Ureter (tissue), 1 donor: ENCODE measurements at places on chromosomes 7 and 10. TPM values are rescaled to one million over a fixed set of nuclear protein-coding genes. Genes with fewer than 3 reads are reported as not detected.

DNA sequence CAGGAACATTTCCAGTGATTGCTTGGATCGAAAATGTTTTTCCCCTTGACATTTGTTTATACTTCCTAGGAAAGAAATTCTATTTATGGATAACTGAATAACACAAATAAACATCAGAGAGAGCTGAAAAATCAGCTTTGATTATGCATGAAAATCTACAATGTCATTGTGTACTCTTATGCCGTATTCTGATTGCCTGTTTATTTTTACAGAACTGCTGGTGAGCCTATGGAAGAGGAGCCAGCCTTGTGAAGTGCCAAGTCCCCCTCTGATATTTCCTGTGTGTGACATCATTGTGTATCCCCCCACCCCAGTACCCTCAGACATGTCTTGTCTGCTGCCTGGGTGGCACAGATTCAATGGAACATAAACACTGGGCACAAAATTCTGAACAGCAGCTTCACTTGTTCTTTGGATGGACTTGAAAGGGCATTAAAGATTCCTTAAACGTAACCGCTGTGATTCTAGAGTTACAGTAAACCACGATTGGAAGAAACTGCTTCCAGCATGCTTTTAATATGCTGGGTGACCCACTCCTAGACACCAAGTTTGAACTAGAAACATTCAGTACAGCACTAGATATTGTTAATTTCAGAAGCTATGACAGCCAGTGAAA is 121.5 kb downstream of the TWIST1 start:
- DNase-seq = no peak

- no peak for DNase-seq
These were observed 229.7 kb downstream of the ELMO1 start for GRCh38 chr7:37218956-37219355.

GRCh38 chr10:131748831-131749766 is 151.7 kb upstream of the PPP2R2D start:
- DNase-seq = no peak

BAIAP2L1 gene
- 36.5 TPM for total RNA-seq

DNA sequence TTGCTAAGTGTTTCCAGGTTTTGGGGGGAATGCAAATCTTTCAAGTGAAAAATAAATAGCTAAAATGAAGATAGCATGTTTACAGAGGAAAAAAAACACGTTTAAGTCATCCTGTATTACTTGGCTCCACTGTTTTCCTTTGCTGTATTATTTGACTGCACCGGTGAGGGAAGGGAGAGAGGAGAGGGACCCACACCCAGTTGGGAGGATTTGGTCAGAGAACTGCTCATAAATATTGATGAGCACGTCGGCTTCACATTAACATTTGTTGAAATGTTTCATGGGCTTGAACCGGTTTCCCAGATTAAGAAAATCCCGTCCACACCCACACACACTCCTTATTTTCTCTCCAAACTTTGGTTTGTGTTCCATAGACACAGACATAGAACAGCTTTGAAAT is 493.8 kb upstream of the MGMT start:
- DNase-seq = no peak

- no peak for DNase-seq
These were observed 283.5 kb downstream of the ARHGAP12 start for GRCh38 chr10:31644931-31645633.

DNA sequence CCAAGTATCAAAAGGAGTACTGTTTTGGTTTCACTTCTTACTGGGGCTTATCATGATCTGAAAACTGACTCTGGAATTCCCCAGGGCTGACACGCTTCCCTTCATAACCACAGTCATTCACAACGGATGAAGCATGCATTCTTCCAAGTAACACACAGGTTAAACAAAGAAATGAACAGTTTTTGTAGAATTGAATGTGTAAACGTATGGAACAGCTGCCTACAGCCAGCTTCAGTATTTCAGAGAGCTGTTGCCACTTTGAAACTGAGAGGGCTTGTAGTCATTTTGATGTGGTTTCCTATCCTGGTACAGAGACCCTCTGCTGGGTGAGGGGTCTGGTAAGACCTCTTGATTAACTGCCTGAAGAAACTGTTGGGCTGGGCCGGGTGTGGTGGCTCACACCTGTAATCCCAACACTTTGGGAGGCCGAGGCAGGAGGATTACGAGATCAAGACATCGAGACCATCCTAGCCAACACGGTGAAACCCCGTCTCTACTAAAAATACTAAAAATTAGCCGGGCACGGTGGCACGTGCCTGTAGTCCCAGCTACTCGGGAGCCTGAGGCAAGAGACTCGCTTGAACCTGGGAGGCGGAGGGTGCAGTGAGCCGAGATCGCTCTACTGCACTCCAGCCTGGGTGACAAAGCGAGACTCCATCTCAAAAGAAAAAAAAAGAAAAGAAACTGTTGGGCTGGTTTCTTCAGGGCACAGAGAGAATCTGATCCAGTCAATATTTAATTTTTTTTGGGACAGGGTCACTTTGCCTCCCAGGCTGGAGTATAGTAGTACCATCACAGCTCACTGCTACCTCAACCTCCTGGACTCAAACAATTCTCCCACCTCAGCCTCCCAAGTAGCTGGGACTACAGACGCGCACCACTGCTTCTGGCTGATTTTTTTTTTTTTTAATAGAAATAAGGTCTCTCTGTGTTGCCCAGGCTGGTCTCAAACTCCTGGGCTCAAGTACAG is 4.7 kb downstream of the NFE2L3 start:
- no peak for DNase-seq

IDI2 gene
- not detected for total RNA-seq

- DNase-seq = no peak
These were observed 552.5 kb upstream of the FOXK1 start for GRCh38 chr7:4129481-4130122.

DNA sequence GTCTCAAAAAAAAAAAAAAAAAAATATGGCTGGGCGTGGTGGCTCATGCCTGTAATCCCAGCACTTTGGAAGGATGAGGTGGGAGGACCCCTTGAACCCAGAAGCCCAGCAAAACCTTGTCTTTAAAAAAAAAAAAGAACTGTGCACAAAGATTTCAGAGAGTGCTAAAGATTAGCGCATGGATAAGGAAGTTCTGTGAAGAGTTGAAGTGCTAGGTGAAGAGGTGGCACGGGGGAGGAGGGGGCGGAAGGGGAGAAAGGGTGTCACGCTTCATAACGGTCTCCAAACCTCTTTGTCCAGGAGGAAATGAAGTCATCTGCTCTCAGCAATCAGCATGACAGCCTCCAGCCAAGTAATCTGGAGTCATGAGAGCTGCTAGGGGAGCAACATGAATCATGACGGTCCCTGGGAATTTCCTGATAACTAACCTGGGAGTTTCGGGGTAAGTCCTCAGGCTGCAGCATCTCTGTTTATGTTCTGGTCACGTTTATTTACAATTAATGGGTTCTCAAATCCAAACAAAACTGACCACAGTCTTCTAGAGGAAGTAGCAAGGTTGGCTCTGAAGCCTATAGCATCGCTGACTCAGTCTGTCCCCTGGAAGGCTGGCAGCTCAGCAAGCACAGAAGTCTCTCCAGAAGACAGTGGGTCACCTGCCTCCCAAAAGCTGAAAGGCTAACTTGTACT is 1.9 kb upstream of the PLAU start:
- DNase-seq = no peak

TRIM8 gene
- total RNA-seq = 137 TPM

- no peak for DNase-seq
These were observed 195.5 kb downstream of the SLC25A13 start for GRCh38 chr7:96126382-96126781.

- peak; percentile 5 for DNase-seq
These were observed 194.2 kb downstream of the CAMK1D start for GRCh38 chr10:12543589-12543988.

NOM1 gene
- total RNA-seq = 35.8 TPM

ARHGEF5 gene
- 27.3 TPM for total RNA-seq

- DNase-seq = no peak
These were observed 99.0 kb upstream of the PITRM1 start for GRCh38 chr10:3271354-3272115.

DNA sequence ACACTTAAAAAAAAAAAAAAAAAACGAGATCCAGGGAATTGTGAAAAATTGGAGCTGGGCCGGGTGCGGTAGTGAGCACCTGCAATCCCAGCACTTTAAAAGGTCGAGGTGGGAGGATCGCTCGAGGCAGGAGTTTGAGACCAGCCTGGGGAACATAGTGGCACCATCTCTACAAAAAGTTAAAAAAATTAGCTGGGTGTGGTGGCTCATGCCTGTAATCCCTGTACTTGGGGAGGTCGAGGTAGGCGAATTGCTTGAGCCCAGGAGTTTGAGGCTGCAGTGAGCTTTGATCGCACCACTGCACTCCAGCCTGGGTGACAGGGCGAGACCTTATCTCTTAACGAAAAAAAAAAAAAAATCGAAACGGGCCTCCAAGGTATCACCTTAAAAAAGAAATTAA is 2.0 kb downstream of the CLDN4 start:
- DNase-seq = no peak

DNA sequence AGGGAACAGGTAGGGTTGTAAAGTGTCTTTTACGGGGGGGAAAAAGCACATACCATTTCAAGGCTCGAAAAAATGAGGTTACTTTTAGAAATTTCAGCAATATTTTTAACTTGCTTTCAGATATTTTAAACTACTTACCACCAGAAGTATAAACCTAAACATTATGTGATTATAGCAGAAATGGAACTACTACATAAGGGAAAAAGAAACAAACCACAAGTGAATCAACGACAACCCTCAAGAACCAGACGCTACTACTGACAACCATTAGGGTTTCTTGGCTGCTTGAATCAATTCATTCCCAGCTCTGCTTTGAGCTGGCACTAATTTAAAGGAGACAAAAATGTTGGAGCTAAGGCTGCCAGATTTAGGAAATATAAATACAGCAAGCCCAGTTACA is 80.1 kb downstream of the ZFAND4 start:
- DNase-seq = no peak

DNA sequence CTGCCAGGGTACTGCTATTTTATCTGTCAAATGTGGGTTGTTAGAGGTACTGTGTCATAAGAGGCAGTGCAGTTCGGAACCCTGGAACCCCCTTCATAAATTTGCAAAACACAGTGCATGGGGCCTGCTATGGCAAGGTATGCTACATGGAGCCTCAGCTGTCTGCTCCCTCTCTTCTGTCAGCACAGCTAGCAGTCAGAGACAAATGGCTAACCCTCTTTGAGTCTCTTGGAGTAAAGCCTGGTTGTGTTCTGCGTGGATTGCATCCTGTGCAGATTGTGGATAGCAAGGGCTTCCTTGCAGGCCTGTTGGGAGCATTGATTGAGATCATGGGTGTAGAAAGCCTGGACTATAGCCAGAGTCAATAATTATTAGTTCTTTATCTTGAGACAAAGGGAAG is 397.8 kb downstream of the AUTS2 start:
- no peak for DNase-seq

REEP3 gene
- total RNA-seq = 56.7 TPM

DNA sequence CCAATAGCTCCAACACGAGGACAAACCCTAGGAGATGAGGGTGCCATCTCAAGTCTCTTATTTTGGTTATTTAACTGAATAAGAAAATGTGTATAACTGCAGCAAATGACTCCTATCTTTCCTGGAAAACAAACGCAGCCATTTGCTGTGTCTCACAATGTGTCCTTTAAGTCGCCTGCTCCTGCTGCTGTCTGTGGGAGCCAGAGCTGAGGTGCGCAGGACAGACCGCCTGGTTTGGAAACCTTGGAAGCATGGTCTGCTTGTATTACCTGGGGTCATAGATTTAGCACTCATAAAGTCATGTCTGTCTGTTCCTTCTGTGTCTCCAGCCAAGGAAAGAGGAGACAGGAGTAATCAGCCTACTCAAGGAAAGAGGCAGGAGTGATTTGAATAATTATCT is 760.2 kb downstream of the GRID1 start:
- peak; percentile 23 for DNase-seq

DNA sequence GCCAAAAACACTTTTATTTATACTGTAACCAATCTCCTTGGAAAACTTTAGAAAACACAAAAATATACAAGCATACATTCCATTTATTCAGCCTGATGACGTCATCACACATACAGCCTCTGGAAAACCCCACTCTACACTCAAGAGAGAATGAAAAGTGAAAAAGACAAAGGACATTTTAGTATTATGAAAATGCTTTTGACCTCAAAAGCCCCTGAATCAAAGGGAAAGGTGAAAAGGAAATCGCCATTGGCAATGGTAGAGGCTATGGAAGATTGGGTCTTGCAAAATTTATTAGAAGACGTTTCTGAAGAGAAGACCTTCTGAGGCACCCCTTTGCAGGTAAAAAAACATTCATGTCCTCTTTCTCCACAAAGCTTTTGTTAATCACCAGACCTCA is 82.9 kb upstream of the STRIP2 start:
- no peak for DNase-seq

GRCh38 chr10:63833411-63834060 is 312.3 kb downstream of the REEP3 start:
- no peak for DNase-seq

DNA sequence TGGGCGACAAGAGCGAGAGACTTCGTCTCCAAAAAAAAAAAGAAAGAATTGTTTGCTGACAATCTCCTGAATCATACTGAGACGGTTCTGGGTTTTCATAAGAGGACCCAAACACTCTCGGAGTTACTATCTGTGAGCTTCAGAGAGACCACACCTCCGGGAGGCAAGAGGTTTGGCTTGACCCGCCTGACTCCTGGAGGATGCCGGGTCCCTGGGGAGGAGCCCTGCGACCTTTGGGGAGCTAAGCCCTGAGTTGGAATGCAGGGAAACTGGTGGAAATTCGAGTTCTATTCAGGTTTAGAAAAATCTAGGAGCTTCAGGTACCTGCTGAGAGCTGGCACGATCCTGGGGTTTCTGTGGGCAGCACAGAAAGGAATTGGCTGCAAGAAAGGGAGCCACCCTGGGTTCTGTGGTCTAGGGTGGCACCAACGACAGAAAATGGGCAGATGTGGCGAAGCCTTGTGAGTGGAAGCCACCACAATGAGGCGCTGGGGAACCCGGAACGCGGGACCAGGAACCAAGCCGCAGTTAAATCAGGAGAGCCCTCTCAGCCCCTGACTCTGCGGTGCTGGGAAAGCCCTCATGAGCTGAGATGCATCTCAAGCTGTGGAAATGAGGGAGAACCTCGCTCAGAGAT is 21.9 kb upstream of the GATAD1 start:
- DNase-seq = no peak

- no peak for DNase-seq
These were observed 325.4 kb downstream of the GLRX3 start for GRCh38 chr10:130461631-130462030.

DNA sequence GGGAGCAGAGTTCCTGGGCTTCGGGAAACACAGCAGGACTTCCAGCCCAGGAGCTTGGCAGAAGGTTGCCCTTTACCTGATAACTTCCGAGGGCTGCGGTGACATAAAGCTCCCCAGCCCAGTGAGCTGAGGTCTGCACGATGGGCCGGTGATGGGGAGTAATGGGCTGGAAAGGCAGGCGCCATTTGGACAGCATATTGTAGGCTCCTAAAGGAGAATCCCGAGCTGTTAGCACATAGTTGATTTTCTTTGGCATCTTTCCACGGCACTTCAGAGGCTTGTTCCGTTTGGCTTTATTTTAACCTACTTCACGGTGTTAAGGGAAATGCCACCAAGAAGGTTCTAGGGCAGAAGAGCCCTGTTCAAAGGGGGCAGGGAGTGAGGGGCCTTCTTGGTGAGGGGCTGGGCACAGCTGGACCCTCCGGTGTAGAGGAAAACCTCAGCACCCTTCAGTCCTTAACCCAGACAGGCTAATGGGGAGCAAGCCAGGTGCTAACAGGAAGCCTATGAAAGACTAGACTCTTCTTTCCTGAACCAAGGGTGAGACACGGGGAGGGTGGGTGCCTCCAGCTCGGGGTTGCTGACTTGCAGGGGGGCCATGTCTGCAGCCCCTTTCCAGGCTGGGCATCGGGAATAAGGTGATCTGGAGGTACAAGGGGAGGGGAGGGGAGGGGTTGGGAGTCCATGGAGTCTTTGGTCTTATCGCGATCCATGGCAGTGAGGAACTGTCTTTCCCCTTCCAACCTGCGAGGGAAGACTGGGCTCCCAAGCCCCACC is 347.7 kb downstream of the GLRX3 start:
- DNase-seq = no peak
